ENCODE measurements at places on chromosomes 1 and 21.

- DNase-seq: no peak
Measured at GRCh38 chr1:51924455-51924854, 45.9 kb upstream of the NRDC start.

DNA sequence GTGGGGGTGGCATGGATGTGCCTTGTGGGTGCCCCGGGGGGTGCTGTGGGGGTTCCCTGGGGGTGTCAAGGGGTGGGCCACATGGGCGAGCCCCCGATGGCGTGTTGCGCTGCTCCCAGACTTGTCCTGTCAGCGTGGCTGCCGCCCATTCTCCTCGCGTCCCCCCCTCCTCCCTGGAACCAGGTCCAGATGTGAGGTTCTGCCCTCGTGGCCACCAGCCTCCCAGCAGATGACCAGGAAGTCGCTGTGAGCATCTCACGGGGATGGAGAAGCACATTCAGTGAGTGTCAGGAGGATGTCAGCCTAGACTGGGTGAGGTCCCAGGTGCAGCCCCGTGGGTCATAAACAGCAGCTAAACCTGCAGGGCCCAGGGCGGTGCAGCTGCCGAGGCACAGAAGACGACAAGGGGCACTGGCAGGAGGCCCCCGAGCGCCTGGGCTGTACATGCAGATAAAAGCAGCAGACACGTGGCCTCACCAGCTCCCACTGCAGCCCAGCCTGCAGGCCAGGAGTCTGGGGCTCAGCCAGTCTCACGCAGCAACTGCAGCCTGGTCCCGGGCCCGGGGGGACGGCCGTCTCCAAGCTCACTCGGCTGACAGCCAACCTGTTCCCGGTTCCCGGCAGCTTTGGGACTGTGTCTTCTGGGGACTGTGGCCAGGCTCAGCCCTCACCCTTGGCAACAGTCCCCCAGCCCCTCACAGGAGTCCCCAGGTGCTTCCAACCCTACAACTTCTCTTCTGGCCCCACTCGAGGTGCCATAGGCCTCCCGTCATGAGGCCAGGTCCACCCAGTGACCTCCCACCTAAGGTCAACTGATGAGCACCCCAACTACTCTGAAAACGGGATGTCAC is 17.5 kb upstream of the COL6A2 start:
- DNase-seq: no peak

DNA sequence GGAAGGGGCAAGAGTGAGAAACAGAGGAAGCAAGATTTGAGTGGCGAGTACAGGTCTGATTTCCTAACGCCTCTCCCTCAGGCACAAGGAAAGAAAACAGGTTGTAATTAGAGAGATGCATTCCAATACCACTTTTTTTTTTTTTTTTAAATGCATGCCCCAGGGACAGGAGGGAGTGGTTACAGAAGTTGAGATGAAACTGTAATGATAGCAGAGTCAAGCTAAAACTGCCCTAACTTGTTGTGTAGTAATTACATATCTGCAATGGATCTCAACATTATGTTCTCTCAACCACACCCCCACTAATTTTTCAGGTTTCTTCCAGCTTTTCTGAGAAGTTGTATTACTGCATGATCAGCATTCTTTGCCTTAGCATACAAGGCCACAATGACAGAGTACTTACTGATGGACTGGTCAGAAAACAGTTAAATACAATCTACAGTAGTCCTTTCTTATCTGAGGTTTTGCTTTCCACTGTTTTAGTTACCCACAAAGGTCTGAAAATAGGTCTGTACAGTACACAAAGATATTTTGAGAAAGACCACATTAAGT is 5.5 kb downstream of the ETV3 start:
- no peak for DNase-seq

DNA sequence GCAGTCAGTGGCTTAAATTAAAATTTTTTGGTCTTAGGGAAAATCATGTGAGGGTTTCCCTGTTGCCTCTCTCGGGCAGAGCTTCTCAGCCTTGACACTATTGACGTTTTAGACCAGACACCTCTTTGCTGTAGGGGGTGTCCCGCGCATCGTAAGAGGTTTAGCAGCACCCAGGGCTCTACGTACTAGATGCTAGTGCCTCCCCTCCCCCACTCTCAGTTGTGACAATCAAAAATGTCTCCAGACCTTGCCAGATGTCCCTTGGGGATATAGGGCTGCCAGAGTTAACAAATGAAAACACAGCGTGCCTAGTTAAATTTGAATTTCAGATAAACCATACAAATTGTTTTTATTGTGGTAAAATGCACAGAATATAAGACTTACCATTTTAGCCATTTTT is 293.3 kb downstream of the DISC1 start:
- no peak for DNase-seq

DNA sequence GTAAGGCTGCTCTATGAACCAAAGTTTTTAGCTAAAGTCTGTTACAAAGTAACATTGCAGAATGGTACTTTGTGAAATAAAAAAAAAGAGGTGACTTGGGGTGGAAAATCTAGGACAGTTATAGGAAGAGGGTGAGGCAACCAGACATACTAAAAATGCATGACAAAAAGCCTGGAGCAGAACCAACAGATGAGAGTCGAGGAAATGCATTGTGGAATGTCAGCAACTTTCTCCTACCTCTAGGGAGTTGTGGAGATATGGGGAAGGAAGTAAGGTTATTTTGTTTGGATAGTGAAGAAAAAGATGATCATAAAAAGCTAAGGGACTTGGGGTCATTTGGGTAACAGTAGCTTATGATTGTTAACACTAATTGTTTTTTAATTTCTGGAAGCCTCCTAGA is 295.6 kb downstream of the S1PR1 start:
- DNase-seq: no peak

DNA sequence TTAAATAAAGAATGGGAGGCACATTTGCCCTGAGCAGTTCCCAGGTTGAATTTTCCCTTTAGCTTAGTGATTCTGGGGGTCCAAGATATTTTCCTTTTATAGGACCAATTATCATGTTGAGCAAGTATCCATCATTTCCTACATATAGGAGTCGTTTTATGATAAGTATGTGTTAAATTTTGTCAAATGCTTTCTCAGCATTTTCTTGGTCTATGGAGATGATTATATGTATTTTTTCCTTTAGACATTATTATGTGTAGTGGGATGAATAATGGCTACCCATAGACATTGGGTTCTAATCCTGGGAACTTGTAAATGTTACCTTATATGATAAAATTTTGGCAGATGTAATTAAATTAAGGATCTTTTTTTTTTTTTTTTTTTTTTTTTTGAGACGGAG is 128.7 kb downstream of the LMO4 start:
- DNase-seq: no peak
